GM04503 (cell line): ENCODE measurements at places on chromosomes 1 and 21.

DNA sequence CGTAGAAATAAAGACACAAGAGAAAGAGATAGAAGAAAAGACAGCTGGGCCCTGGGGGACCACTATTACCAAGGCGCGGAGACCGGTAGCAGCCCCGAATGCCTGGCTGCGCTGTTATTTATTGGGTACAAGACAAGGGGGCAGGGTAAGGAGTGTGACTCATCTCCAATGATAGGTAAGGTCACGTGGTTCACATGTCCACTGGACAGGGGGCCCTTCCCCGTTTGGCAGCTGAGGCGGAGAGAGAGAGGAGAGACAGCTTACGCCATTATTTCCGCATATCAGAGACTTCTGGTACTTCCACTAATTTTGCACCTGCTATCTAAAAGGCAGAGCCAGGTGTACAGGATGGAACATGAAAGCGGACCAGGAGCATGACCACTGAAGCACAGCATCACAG lies 4.1 kb upstream of the TPRG1L start:
- no peak for DNase-seq

- no peak for DNase-seq
Observed at GRCh38 chr1:156247460-156248322, at the start of gene PAQR6. PAQR6 (minus strand) TSS chr1:156248056; CDS start chr1:156246731, 1,325 bp downstream.

- DNase-seq = no peak
Observed at GRCh38 chr1:81982523-81982922, 181.8 kb downstream of the ADGRL2 start.

GRCh38 chr1:93681101-93681988 lies at the start of gene BCAR3:
BCAR3 (minus strand) TSS chr1:93681837; CDS start chr1:93674930, 6,907 bp downstream.
- no peak for DNase-seq

GRCh38 chr1:208122612-208123358 lies 121.4 kb downstream of the PLXNA2 start:
- DNase-seq = no peak

DNA sequence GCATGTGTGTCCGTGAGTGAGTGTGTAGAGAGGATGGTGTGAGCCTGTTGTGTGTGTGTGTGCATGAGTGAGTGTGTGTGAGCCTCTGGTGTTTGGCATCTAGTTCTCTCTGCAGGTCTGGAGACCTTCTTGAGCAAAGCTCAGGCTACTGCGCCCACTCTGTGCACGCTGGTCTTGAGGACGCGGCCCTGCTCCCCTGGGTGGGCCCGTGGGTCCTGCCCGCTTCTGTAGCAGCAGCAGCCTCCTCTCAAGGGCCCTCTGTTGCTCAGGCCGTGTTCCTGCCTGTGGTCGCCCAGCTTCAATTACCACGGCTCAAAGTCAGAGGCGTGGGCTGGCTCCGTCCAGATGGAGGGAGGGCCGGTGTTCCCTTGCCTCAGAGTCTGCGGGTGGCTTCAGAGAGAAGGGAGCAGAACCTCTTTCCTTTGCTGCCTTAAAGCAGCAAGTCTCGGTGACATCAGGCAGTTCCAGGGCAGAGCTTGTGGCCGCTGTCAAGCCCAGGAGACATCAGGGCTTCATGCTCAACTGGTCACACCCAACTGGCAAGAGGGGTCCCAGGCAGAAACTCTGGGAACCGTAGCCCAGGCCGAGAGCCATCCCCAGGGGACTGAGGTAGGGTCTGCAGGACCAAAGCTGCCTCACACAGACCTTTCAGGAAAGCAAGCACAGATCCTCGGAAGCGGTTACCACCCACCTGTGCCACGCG lies 270.6 kb upstream of the VAMP3 start:
- DNase-seq = no peak

DNA sequence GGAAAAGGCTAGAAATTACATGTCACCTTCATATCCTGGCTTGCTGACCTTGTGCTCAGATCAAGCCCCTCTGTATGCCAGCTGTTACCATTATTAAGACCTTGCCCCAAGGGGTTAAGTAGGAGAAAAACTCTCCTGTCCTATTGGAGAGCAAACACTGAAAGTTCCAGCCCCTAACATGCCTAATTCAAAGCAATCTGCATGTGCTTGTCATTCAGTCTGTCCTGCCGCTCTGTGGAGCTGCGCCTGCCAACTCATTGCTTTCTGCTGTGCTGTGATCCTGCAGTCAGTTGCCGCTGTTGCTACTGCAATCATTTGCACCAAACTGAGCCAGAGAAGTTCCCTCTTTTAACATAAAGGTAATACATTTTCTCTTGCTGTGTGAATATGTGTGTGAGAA lies 113.4 kb downstream of the DISP1 start:
- no peak for DNase-seq

DNA sequence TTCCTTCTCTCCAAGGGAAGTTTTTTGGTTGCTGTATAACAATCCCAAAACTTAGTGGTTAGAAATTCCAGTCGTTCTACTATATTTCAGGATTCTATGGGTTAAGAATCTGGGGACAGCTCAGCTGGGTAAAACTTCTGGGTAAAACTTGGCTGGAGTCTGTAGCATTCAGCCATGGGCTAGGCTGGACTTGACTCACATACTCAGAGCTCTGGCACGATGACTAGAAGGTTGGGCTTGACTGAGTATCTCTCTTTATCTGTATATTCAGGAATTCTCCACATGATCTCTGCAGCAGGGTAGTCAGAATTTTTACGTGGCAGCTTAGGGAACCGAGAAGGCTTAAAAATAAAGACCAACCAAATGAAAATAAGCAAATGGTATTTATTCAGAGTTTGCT lies 28.2 kb upstream of the HRNR start:
- DNase-seq = no peak

DNA sequence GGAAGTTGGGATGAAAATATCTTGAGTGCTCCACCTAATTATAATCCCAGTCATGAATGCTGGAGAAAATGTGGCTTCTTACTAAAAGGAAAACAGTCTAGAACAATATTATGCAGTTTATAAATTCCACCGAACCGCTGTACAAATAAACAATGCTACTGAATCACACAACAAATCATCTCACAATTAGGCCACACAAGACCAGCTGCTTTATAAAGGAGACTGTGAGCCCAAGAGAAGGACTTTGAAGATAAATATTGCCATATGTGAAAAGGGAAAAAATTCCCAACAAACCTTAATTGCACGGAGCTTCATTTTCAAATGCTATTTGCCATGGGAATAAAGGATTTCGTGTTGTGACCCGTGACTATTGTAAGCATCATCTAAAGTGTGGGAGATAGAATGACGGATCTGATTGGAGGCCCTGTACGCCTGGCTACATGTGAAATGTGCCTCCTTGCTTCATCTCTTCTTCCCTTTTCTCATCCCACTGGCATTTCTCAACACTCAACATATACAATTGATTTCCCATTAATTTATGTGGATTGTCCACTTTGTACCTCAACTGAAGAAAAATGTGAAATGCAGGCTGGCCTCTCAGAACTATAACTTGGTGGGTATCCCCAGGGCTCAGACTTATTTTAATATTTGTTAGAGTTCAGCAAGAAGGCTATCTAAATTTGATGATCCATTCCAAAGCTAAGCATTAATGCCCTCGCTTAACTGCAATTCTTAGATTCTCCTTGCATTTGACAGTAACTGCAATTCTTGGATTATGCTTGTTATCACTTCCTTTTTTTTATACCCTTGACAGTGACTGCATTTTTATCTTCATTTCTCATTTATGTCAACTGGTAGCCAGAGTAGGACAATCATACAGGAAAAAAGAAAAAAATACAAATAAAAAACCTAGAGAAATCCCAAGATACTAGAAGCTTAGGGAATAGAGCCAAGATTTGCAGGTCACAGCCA lies 122.3 kb downstream of the TGFB2 start:
- DNase-seq = peak; percentile 96

DNA sequence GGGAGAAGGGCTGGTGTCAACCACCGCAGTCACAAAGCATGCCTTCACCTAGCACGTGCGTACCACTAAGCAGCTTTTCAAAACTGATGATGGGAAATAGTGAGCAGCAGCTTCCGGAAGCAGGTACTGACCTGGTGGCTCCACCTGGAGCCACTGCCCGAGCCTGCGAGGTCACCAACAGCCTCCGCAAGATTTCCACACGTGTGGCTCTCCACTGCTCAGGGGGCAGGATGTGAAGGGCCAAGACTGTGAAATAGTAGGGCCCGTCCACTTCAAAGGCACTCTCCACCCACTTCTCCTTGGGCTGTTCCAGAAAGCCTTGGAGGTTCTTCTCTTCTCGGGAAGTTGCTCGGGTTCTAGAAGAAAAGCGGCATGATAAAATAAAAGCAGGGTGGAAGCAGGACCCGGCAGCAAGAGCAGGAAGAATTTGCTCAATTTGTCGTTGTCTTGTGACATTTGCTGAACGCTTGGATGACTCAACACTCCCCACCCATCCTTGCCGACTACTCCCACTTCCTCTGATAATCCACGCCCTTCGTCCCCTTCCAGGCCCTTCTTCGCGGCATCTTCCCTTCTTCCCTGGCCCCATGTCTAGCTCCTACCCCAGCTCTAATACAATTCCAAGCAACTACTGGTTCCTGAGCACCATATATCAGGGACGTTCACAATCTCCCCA lies 124.9 kb upstream of the IFFO2 start:
- DNase-seq = peak; percentile 27

DNA sequence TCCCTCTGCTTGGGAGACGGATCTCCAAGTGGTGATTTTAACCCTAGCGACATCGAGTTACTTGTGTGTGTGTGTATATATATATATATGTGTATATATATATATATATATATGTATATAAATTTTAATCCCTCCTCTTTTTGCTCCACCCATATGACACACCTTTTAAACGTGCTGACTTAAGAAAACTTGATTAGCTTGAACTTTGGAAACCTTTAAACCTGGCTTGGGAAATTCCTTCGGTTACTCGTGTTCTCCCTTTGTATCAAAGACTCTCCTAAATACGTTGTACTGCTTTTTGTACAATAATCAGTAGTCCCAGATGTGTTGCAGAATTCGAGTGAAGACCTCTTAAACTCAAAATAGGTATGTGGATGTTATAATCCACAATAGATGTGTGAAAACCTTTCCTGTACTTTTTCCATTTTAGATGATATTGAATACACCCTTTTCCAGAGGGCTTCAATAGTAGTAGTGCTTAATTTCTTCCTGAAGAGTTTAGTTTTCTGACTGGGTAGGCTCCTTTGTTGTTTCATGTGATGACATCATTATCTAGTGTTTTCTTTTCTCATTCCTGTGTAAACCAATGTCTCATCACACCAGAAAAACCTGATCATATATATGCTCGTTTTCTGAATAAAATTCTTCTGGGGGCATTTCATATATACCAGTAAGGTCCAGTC lies 1.4 kb downstream of the RNF11 start:
- DNase-seq = no peak

- DNase-seq = no peak
Observed at GRCh38 chr1:106498238-106498637, 558.2 kb upstream of the PRMT6 start.

DNA sequence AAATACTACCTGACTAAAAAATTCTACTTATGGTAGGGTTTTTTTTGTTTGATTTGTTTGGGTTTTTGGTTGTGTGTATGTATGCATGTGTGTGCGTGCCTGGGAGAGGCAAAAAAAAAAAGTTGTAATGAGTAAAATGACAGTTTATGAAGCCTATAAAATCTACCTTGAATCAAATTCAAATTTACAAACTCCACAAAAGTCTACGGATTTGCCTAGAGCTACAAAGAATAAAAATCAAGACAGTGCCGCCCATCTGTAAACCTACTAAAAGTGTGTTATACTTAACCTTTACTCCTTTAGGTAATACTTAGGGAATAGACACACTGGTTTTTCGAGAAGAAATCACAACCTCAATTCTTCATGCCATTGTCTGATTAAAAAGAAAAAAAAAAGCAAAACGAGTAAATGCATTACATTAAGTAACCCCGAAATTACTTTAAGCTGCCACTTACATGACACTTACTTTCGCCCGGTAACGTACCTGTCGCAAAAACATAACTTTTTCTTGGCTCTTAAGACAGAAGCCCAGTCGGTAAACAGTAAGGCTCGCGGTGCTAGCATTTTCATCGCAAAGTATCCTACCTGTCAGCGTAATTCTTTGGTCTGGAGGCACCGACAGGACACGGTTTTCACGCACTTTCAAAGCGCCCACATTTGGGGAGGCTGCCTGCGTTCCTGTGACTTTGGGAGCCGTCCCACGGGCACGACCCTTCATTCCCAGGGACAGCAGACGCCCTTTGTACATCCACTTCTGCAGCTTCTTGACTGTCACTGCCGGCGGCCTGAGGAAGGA lies 951 bp downstream of the SYDE2 start:
- DNase-seq = no peak

DNA sequence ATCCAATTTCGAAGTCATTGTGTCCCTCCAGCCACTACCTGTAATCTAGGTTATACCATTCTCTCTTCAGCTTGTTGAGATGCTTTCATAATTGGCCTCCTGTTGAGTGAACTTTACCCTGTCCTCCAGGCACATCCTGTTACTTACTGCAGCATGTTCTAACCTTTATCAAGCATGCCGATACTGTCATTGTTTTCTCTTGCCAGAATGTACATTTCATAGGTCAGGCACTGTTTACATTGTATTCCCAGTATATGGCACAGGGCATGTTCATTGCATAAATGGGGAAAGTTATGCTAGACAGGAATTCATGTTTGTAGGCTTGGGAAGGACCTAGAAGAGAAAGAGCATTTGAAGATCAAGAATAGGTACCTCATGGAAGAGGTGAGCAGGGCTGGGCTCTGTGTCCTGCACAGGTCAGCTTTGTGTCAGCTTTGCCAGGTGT lies 10.2 kb downstream of the CXADR start:
- no peak for DNase-seq

DNA sequence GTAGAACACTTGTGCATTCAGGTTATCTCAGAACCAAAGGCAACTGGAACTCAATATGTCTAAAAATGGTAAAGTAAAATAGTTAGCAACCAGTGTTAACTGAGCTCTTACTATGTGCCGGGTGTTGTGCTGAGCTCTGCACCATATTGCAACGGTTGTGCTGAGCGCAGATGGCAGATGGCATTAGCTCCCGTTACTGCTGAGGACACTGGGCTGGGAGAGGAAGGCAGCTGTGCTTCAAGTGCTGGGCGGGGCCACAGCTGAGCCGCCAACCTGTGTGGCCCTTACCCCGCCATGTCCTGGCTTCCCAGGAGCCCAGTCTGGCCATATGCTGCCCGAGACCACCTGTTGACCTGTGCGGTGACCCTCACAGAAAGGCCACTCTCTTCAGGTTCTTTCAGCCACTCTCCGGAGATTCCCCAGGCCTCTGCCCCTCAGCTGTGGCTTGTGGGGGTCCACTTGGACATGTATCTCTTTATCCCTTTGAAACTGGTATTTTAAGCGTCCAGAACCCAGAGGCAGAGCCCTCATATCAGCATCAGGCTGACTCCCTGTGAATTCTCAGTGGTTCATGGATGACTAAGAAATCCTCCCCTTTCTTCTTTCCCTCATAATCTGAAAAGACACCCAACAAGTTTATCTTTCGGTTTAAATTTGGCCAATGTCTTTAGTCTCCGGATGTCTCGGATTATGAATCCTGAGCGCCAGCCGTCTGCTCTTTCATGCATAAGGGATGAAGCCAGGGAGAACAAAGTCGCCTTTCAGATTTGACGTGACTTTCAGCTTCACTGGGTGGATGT lies 26.4 kb downstream of the LDLRAP1 start:
- no peak for DNase-seq

GRCh38 chr1:67496329-67496728 lies 66.1 kb upstream of the SERBP1 start:
- no peak for DNase-seq

- DNase-seq = no peak
Observed at GRCh38 chr1:25064465-25065240, 134.6 kb upstream of the RUNX3 start.
